Activated CD8-positive, alpha-beta memory T cell treated with anti-CD3 and anti-CD28 coated beads, Interleukin-2, amount 50 U/mL, for 48 hours (primary cell): ENCODE measurements at places on chromosomes 12 and 14.

DNA sequence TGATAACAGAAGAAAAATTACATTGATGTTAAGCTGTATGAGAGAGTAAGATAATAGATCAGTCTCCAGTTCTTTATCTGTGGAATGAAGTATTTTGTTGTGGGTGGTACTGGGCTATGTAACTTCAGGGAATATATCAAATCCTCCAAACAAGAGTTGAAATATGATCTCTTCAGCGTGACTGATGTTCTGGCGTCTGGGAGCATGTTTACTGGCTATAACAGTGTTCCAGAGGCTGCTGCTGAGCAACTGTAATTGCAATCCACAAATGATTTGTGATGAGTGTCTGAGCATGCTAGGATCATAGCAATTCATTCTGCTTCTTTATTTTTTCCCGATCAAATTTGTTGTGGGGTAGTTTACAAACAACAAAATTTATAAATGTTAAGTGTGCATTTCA lies 18.6 kb upstream of the CCDC198 start:
- DNase-seq, result no peak

GRCh38 chr14:69320581-69321365 lies 60.8 kb downstream of the GALNT16 start:
- peak; percentile 22 for DNase-seq

GRCh38 chr14:23627961-23628360 lies 8.2 kb upstream of the DHRS2 start:
- no peak for DNase-seq

DNA sequence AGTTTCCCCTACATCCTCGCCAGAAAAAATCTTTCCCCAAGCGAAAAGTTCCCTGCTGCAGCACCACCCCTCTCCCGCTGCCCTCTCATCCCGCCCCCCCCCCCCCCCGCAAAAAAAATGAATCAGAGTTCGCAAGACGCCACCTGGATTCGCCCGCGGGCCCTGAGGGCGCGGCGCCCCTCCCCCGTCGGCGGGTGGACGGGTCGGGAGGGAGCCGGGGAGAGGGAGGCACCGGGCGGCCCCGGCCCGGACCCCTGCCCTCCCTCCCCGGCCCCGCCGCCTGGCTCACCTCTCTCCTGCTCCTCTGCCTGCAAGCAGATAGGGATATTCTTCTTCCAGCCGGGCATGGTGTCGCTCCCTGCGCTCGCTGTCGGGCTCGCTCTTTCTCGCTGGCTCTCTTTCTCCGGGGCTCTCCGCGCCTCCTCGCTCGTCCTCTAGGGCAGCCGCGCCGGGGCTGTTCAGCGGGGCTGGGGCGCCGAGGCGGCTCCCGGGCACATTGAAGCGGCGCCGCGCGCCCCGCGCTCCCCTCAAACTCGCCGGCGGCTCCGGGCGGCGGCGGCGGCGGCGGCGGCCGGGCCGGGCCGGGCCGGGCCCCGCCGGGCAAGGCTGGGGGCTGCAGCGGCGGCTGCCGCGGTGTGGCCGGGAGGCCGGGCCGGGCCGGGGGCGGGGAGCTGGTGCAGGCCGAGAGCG lies 200.3 kb upstream of the CAND1 start:
- peak; percentile 74 for DNase-seq

- DNase-seq, result no peak
These were observed 88.1 kb upstream of the DHRS4 start for GRCh38 chr14:23865502-23865901.

GRCh38 chr12:48934312-48934706 lies 9.0 kb upstream of the FKBP11 start:
- DNase-seq, result no peak

GRCh38 chr14:58717813-58718212 lies 80.1 kb downstream of the DACT1 start:
- DNase-seq, result no peak

DNA sequence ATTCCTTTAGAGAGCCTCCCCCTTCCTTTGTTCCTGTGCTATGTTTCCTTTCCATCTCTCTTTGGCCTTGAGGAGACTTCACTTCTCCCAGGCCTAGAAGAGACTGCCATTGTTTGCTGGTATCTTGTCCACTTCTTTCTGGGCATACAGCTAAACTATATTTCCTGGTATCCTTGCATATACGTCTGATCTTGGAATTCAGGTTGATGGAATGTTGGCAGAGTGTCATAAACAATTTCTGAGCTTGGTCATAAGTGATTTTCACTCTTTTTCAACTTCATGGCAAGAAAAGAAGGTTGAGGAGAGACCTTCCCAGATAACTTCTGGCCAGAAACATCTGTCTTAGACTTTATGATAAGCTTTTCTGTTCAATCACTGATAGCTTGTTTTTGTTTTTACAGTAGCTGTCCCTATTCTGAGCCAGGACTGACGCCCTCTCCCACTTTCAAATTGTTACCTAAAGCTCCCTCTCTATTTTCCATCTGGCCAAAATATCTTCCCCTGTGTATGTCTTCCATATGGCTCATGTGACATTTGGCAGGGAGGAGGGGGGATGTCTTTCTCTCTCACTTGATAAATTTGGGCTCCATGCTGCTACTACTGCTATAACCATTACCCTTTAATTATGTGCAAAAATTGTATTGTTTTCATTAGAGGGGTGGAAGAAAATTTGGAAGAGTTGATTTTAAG lies 457.0 kb downstream of the ADAMTS20 start:
- DNase-seq, result no peak

- no peak for DNase-seq
These were observed 448.7 kb downstream of the SLC6A15 start for GRCh38 chr12:84463741-84464495.

DNA sequence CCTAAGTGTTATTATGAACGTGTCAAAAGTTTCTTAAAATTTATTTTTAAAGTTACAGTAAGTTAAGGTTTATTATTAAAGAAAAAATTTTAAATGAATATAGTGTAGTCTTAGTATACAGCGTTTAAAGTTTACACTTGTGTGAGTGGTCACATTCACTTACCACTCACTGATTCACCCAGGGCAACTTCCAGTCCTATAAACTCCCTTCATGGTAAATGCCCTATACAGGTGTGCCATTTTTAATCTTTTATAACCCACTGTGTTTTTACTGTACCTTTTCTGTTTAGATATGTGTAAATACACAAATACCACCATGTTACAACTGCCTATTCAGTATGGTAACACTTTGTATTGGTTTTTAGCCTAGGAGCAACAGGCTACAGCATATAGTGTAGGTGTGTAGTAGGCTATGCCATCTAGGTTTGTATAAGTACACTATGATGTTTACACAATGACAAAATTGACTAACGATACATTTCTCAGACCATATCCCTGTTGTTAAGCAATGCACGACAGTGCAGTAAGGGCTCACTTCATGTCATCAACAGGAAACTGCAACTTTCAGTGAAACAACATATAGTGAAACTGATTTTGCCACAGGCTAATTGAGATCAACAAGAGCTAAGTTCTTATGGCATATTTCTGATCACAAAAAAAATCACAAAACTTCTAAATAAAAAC lies 112.0 kb upstream of the TMCC3 start:
- DNase-seq, result no peak

- DNase-seq, result no peak
These were observed 95.6 kb downstream of the DAAM1 start for GRCh38 chr14:59284059-59284458.

GRCh38 chr12:2226641-2227040 lies 173.9 kb downstream of the CACNA1C start:
- no peak for DNase-seq

DNA sequence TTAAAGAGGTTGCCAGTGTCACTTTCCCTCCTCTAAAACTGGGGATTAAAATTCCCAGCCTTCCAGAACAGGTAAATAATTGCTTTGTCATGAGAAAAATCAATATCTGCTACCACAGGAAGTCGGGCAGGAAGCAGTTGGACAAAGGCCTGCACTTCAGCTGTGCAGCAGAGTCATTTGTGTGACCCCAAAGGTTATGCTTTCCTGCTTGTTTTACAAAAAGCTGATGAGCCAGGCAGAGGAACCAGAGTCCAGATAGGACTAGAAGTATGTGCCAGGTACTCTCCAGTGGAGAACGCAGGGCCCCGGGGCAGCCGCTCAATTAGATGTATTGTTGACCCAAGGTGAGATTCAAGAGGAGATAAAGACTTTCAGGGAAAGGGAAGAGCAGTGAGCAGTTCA lies 117.1 kb upstream of the FRMD6 start:
- DNase-seq, result no peak

DNA sequence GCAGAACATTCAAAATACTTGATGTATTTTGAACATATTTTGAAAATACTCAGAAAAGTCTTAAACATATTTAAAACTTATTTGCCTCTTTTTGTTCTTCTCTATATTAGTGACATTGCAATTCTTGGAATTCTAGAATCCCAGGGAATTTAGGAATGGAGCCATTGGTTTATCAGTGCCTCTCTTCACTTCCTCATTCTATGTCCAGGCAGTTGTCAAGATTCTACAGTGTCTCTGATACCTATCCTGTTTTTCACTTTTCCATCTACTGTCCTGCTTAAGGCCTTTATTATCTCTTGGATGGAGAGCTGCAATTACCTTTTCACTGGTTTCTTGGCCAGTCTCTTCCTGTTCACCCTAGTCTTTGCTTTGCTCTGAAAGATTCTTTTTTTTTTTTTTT lies 144.6 kb downstream of the TTLL5 start:
- DNase-seq, result no peak

DNA sequence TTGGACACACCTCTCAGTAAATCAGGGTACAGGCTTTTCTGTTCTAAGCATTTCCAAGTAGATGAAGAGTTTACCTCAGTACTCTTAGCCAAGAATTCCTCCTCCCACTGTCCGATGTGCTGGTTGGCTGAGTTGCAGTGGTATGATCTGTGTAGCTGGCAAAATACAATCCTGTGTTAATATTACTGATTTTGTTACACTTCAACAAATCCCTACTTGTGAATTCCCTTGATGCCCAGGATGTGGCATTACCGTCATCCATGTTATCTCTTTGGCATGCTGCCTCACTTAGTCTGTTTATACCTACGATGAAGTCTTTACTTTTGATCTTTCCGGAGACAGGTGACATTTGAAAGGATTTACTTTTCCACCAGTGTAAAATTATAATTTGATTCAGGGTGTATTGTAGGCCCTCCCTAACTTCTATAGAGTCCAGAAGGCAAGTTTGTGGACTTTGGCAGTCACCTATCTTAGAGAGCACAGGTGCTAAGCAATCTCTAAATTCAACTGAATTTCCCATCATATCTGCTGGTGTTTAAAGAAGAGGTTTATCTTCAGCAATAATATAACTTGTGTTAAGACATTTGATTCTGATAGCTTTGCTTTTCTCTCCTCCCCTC lies 10.1 kb downstream of the CCDC196 start:
- no peak for DNase-seq

GRCh38 chr14:73293782-73294781 lies 56.8 kb downstream of the PAPLN start:
- DNase-seq, result no peak

DNA sequence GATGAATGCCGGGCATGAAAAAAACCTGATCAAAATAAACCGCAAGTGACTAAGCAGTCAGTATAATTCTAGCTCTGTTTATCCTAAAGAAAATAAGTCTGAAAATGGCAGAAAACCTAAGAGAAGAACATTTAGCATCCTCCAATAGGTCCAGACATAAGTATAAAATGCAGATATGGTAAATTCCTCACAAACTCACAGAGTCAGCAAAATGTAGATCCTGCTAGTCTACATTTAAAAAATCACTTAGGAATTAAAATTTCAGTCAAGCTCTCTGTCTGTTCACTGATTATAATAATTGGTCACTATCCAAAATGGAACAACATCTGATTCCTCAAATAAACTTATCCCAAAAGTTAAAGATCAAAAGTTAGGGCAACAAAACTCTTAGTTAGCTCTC lies 95.1 kb downstream of the DIO2 start:
- DNase-seq, result no peak

DNA sequence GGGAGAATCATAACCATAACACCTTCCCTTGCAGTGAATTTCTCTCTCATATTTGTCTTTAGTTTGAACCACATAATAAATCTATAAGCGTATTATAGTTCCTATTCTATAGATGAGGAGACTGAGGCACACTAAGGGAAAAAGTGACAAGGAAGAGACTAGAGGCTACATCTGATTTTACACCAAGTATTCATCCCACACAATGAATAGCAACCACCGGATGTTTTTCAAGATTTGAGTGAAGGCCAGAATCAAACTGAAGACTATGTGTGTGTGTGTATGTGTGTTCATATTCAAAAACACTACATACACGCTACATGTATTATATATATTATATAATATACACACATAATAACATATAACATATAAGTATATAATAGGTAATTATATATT lies 4.7 kb downstream of the ASB2 start:
- DNase-seq, result no peak

DNA sequence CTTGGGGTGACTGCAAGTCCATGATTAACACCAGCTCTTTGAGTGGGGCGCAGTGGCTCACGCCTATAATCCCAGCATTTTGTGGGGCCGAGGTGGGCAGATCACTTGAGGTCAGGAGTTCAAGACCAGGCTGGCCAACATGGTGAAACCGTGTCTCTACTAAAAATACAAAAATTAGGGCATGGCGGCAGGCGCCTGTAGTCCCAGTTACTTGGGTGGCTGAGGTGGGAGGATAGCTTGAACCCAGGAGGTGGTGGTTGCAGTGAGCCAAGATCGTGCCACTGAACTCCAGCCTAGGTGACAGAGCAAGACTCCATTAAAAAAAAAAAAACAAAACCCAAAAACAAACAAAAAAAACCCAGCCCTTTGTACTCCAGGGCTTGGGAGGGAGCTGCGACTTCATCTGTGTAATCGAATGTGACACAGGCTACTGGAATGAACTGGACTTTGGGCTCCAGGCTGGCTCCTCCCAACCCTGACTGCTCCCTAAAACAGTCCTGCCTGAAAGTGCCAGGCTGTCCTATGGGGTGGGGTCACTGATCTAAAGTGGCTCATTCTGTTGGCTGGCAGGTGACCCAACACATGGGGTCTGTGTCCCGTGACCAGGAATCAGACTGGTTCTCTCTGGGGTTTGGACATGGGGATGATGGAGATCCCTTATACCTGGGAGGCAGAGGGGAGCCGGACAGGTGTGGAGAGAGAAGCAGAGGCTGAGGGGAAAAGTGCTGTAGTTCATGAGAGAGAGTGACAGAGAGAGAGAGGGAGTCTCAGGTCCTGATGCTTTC lies 9.3 kb upstream of the C12orf43 start:
- no peak for DNase-seq

DNA sequence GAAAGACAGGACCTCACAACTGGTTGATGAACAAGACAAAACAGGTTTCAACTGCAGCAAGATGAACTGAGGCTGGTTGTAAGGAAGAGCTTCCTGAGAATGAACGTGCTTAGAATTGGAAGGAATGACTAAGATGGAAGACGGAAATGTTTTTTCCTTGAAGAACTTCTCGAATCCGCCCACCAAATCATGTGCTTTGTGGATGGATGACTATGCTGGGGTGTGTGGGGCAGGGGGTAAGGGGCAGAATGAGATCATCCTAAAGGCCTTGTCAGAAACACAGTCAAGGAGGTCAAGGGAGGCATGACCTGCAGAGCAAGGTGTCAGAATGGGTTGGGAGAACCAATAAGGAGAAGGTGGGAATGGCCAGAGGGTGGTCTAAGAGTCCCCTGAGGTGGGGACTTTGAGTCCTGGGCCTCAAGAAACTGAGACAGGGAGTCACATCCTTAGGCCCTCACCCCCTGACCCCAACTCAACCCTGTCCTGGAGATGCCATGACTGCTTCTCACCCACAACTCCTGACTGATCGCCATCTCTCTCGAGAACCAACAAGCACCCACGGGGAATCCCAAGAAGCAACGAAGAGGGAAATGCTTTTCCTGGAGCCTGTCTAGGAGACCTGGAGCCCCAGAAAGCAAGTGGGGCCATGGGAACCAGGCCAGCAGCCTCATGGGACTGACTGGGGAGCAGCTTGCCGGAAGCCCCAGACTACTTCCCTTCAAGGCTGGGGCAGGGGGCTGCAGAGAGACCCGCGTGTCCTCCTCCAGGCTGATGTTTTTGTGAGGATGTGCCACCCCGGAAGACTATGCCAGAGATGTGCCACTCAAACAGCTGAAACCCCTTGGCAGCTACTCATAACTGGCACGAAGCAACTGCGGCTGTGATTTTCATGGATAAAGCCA lies 84.0 kb downstream of the ACTN1 start:
- no peak for DNase-seq
